ENCODE measurements at places on chromosomes 16 and 17.

DNA sequence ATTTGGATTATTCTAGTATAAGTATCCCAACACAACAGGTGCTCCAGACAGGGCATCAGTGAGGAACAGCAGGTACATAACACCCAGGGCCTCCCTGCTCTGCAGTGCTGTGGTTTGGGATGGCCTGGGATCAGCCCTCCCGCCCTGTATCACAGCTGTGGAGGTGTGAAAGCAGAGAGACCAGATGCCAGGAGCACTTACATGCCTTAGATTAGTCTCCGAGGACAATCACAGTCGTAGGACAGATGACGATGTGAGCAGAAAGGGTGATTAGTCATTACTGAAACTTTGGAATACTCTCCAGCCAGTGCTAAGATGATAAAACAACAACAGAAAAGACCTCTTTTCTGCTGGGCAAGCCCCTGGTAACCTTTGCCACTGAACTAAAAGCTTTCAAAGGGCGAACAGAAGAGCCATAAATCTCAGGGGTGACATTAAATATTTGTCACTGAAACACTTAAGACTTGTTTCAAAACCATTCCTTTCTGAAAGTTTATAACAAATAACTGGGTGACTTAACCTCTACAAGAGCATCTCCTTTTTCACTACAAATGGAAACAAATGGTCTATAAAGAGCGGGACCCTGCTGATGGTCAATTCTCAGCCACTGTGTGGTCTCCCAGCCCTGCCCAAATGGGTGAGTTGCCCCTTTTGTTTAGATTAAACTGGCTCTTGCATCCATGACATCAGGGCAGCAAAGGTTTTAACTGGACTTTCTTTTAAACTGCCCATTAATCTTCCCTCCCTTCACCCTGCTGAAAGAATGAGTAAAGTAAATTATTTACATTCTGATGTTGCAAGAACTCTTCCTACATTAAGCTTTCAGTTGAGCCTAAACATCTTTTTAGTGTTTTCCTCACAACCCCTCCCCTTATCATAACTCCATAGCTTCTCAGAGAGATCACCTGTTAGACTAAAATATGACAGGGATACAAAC, 183.1 kb upstream of the COX10 start:
- DNase-seq, result peak; percentile 80

- no peak for DNase-seq
Measured at GRCh38 chr17:4602041-4602440, 17.7 kb downstream of the SMTNL2 start.

DNA sequence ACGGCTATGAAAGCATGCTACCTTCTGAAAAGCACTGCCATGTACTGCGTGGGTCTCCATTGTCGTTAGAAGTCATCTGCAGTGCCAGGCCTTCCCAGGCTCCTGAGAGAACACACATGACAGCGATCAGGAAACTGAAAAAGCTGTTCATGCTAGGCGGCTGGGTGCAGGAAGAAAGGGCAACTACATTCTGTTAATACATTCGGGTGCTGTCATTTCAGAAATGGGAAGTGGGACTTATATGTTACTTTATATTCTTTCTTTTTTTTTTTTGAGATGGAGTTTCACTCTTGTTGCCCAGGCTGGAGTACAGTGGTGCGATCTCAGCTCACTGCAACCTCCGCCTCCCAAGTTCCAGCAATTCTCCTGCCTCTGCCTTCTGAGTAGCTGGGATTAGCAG, 19.9 kb downstream of the CFAP20 start:
- no peak for DNase-seq

DNA sequence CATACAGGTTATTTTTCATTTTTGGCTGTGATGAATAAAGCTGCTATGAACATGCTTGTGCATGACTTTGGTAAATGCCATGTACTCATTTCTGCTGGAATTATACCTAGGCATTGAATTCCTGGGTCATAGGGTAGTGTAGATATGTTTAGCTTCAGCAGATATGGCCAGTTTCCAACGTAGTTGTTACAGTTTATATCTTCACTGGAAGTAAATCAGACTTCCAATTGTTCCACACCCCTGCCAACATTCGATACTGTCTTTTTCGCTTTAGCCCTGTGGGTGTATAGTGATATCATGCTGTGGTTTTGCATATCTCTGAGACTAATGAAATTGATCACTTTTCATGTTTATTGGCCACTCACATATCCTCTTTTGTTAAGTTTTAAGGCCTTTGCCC, 50.4 kb downstream of the ARHGAP27 start:
- DNase-seq, result no peak

- no peak for DNase-seq
Measured at GRCh38 chr16:85519540-85520231, 93.4 kb upstream of the GSE1 start.

GRCh38 chr17:32276171-32276601, 10.6 kb downstream of the RHBDL3 start:
- DNase-seq, result no peak

DNA sequence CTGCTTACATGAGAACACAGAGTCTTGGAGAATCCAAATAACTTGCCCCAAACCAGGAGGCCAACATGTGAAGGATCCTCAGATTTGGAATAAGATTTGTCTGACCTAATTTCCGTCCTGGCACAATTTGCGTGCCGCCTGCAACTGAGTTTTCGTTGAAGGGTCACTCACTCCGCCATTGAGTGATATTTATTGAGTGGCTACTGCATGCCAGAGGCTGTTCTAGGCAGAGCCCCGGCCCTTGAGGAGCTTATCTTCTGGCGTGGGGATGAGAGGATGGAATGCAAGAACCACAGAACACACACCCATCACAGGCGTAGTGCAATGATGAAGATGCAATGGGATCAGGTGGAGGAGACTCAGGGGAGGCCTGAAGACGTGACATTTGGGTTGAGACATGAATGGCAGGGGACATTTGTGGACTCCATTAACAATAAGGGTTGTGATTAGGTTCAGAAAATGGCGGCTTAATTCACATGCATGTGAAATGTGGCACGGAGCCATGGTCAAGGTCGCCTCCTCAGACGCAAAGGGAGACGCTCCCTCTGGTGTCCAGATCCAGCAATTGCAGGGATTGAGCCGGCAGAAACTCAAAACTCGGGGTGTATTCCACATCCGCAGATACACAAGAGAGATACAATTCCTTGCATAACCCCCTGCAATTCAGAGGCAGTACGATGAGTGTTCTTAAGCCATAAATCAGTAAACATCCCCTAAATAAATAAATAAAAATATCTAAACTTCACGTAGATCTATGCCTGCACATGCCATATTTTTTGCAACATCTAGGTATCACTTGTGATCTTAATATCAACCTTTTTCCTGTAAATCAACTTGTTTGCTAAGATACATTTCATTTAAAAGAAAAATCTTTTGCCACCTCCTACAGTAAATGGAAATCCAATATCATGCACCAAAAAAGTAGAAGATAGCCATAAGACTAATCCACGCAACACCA, 57.9 kb upstream of the CACNG4 start:
- peak; percentile 79 for DNase-seq

DNA sequence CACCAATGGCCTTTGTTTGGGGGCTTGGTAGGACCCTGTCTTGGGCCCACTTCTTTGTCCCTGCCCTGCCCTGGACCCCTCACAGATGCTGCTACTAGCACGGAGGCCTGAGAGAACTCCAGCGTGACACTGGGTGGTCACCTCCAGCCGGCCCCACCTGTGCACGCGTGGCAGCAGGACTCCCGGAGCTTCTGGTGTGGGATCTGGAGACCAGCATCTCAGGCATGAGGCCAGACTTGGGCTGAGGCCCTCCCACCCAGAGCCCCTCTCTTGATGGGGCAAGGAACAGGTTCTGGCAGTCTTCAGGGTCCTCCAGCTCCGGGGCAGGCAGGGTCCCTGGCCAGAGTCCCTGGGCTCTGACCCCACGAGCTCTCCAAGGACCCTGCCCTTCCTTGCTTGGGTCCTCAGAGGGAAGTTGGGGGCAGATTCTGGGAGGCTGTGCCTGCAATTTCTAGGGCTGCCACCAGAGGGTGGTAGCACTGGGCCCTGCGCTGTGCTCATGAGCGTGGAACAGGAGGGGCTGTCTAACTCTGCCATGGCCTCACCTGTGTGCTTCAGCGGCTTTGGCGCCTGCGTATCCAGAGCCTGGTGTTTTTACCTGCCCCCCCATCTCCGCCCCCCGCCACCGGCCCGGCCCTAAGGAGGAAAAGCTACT, 3.1 kb upstream of the BAIAP3 start:
- DNase-seq, result no peak

- peak; percentile 81 for DNase-seq
Measured at GRCh38 chr17:81553018-81553615, 964 bp upstream of the FAAP100 start.

DNA sequence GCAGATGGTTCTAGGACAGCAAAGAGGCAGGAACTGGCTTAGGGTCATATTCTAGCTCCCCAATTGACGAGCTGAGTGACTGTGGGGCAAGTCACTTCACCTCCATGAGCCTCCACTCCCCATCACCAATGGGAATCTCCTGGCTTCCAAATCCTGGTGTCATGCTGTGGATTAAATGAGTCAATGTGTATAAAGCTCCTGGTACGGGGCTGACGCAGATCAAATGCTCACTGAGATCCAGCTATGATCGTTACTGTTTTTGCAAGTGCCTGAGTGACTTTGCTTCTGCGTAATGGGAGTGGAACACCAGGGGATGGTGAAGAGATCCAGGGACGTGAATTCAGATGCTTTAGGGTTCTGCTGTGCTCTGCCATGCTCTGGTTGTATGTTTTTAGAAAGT, 2.4 kb downstream of the SEC14L5 start:
- DNase-seq, result no peak

DNA sequence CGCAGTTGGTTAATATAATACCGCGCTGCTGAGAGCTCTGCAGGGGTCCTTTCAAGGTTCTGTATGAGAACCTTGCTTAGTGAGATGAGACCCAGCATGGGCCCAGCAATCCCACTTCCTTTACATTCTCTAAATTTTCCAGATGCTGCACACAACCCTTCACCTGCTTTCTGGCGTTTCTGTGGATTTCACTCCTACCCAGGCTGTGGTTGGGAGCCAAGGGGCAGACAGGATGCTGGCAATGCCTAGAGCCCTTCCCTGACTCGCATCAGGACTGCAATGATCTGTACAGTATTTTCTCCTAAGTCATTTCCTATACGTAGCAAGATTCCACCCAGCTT, 10.1 kb upstream of the PIPOX start:
- no peak for DNase-seq

GRCh38 chr16:73113336-73113735, 65.4 kb upstream of the ZFHX3 start:
- DNase-seq, result no peak

GRCh38 chr17:64130559-64131001, 636 bp upstream of the ERN1 start:
- no peak for DNase-seq

GRCh38 chr16:79049040-79049439, 551.5 kb downstream of the MAF start:
- DNase-seq, result no peak

DNA sequence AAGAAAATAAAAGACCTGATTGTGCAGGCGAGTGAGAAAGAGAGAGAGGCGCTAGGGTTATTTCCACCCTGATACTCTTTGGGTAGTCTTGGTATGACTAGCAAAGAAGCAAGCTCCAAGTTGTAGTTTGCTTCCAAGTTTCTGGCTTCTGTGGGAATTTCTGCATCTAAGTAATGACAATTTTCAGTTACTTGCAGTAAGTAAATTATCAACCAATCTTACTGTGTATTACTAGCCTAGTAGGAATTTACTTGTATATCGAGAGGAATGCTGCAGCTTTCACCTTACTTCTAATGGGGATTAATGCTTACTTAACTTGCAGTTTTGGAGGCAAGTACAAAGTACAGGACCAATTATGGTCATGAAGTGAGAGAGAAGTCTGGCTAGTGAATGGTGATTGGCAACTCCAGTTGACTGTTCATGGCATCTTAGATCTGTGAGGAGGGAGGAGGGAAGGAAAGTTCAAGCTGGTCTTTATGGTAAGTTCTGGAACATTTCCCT, 31.9 kb downstream of the TENT4B start:
- DNase-seq, result no peak

- DNase-seq, result no peak
Measured at GRCh38 chr16:21645261-21645721, 7.1 kb downstream of the IGSF6 start.

DNA sequence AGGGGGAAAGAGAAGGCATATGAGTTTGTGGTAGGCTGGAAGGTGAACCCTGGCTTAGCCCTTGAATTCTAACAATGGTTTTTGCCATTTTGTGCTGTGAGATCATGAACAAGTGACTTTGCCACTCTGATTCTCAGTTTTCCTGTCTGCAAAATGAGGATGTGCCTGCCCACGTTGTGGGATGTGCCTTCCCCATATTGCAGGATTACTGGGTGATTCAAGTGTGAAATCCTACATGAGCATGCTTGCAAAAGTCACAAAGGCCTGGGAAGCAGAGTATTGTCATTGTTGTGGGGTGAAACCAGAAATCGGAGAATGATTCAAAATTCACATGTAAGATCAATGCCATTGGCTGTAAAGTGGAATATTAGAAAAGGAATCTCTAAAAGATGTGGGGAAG, 28.6 kb upstream of the TVP23A start:
- DNase-seq, result no peak

DNA sequence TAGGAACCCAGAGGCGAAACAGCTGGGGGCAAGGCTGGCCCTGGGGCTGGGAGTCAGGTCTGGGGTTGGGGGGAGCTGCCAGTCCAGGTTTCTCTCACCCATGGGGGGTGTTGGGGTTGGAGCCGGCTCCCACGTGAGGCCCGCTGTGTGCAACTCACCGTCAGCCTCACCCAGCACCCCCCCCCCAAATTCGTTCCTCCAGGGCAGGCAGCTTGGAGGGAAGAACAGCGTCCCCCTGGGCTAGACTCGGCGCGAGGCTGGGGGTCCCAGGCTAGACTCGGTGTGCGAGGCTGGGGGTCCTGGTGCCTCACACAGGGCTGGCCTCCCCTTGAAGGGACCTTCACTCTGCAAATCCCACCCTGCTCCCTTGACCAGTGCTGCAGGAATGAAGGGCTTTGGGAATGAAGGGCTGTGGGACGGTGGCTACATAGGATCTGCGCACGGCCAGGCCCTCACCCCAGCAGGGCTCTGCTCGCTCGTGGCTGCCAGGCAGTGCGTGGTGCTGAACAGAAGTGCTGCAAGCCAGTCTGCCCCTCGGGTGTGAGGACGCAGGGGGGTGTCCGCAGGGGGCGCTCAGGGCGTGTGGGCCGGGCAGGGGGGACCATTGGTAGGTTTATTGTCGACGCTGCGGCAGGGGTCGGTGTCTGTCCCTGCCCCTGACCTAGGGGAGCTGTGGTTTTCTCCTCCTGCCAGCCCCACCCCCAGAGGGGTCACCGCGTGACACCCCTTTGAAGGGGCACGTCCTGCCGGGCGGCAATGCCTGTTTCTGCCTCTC, 74.7 kb downstream of the KLHDC4 start:
- DNase-seq, result no peak

DNA sequence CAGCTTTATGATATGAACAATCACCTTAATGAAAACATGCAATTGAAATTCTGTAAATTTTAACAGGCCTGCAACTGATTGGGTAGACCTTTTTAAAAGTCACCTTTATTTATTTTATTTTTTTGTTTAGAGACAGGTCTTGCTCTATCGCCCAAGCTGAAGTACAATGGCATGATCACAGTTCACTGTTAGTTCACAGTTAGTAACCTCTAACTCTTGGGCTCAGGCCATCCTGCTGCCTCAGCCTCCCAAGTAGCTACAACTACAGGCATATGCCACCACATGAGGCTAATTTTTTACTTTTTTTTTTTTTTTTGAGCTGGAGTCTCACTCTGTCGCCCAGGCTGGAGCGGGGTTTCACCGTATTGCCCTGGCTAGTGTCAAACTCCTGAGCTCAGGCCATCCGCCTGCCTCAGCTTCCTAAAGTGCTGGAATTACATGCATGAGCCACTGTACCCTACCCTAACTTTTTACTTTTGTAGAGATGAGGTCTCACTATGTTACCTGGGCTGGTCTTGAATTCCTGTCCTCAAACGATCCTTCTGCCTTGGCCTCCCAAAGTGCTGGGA, 28.0 kb downstream of the AP1G1 start:
- no peak for DNase-seq

All from cardiac septum (tissue), 1 donor.